ENCODE measurements at places on chromosomes 13 and 19.

- no peak for DNase-seq
Observed at GRCh38 chr13:111252446-111253364, 67.7 kb upstream of the TEX29 start.

DNA sequence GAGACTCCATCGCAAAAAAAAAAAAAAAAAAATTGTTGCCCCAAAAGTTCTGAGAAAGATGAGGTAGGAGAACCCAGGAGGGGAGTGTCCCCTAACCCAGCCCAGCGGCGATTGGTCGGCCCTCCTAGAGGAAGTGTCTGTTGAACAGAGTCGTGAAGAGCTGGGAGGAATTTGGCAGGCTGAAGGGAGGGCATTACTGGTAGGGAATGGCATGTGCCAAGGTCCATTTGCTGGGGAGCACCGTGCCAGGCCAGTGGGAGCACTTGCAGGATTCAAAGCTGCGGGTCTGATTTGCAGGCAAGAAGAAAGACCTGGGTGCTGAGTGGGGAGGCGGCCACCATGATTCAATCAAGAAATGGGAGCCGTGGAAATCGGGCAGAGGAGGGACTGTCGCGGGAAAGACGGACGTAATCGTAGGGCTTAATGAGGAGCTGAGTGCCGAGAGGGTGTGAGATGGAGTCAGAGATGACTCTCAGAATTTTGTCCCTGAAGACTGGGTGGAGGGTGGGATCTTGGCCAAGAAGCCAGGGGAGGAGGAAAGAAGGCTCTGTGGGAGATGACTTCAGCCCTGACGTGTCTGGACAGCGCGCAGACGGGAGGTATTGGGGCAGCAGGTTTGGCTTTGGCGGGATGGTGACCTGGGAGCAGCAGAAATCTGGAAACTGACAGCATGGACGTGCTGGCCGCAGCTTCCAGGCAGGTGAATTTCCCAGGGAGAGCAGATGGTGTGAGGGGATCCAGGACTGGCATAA is 15.4 kb downstream of the CERS4 start:
- DNase-seq = no peak

DNA sequence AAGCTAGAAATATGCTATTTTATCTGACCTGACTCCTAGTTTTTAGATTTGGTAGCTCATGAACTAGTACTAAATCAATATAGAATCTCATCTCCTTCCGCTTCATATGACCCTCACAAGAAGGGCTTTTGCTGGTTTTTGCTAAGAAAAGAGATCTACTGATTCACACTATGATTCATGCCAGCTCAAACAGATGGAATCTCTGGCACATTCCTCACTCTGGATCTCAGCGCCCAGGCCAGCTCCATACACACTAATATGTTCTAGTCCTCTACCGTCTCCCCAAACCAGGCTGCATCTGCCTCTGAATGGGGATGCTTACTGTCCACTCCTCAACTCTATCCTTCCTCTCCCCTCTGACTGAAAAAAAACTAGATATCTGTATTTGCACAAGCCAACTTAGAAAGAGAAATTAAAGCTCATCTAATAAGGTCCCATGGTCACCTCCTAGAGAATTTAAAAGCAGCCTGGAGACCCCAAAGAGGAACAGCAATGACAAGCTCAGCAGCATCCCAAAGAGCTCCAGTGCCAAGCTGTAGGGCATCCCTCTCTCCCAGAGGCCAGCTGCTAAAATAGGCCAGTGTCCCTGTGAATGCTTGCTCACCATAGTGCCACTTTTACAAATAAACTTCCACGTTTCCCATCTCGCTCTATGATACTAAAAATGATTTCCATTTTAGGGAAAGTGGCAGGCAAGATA is 74.9 kb downstream of the LHFPL6 start:
- no peak for DNase-seq

DNA sequence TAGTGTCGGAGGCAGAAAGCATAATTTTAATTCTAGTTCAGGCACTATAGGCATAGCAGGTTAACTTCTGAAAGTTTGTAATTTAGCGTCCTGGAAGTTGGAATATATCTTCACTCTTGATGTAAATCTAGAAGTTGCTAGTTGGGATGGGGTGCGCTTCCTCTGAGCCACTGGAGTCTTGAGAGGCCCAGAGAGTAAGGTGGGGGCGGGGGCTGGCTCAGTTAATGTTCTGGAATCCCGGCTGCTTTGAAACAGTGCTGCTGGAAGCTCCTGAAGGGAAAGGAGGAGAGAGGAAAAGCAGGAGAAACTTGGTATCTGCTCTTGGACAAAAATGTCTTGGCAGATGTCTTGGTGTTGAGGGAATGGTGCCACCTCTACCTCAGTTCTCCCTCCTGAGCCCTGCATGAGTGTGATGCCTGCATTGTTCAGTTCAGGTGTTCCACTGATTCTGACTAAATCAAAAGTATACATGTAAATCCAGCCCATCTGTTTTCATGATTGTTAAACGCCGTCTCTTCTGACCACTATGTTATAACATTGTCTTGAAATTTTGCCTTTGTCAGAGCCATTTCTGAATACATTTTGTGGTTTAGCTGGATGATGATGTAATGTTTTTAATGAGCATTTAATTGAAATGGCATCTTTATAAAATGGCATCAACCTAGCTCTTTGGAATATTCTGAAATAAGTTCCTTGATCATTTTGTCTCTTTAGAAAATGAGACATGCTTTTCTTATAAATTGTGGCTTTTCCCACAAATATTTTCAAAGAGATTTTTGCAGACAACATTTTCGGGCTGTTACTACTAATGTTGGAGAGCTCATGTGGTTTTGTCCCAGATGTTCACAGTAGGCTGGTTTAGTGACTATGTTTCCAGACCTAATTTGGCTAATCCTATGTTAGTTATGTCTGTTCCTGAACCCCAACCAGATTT is 202.7 kb downstream of the SHISA2 start:
- no peak for DNase-seq

DNA sequence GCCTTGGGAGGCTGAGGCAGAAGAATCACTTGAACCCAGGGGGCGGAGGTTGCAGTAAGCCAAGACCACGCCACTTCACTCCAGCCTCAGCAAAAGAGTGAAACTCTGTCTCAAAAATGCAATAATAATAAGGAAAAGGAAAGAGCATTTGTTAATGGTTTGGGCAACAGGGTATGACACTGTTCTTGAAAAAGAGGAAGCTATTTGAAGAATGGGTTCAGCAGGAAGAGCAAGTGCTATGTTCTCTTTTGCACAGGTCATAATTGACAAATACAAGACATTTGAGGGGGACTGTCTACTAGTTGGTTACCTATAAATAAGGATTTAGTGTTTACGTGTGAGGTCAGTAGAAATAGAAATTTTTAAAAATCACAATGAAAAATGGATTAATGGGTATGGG is 218.3 kb downstream of the DCT start:
- DNase-seq = no peak
